NCI-H460 (cell line): ENCODE measurements at places on chromosomes 12 and 14.

DNA sequence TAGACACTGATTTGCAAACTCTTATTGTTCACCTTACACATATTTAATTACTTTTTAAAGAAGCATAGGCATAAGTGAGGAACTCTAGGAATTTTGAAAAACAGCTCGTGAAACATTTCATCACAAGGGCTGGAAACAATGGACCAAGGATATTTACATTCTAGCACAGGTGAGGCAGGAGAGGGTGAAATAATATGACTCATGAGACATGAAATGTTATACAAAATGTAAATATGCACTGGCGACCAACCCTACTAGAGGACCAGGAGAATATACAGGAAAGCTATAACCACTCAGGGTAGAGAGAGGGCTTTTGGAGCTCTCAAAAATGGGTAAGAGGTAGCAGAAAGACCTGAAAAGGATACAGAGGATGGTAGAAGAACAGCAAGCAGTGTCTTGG, 115.3 kb downstream of the PTGER2 start:
- DNase-seq: no peak

GRCh38 chr14:102539544-102540314, 30.2 kb upstream of the ANKRD9 start:
- DNase-seq: no peak

- DNase-seq: no peak
Measured at GRCh38 chr14:30995689-30996088, 29.8 kb upstream of the AP4S1 start.

GRCh38 chr14:55721353-55721752, 141.3 kb downstream of the KTN1 start:
- no peak for DNase-seq

GRCh38 chr14:57704763-57705162, 161.1 kb downstream of the SLC35F4 start:
- DNase-seq: no peak

GRCh38 chr14:64407329-64407728, 19.2 kb downstream of the MTHFD1 start:
- DNase-seq: no peak

GRCh38 chr12:126191031-126191891, 1126.0 kb downstream of the AACS start:
- DNase-seq: no peak

- no peak for DNase-seq
Measured at GRCh38 chr12:120474616-120474960, 5.0 kb upstream of the SRSF9 start.

DNA sequence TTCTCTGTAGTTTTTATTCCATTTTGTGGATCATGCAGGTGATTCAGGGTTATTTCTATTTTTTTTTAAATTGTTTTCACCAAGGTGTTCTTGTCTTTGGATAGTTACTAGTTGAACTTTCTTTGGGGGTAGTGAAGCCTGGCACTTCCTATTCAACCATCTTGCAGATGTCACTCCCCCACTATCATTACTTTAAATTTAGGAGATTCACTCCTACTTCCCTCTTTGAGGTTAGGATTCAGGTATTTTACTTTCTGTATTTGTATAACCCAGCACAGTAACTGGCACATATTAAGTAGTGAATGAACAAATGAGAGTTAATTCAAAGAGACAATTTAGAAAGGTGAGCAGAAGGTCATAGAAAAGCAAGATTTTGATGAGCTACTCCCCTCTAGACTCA, 255.6 kb downstream of the ATP23 start:
- no peak for DNase-seq

- DNase-seq: no peak
Measured at GRCh38 chr12:11896417-11896929, 174.3 kb upstream of the BCL2L14 start.

GRCh38 chr14:77154421-77154820, 12.8 kb upstream of the ZDHHC22 start:
- DNase-seq: no peak

GRCh38 chr12:19484738-19485137, 45.4 kb downstream of the AEBP2 start:
- no peak for DNase-seq

- DNase-seq: no peak
Measured at GRCh38 chr14:89719366-89720075, 235.0 kb downstream of the EFCAB11 start.
